Left kidney (tissue), 8 donors: ENCODE measurements at places on chromosomes 3 and 15. TPM values are rescaled to one million over a fixed set of nuclear protein-coding genes. Genes with fewer than 3 reads are reported as not detected.

The RBP2 gene
- polyA plus RNA-seq = 0.75 TPM

The GREM1 gene
- 0.52 TPM for polyA plus RNA-seq

The HAPLN3 gene
- 3.6 TPM for polyA plus RNA-seq

DNA sequence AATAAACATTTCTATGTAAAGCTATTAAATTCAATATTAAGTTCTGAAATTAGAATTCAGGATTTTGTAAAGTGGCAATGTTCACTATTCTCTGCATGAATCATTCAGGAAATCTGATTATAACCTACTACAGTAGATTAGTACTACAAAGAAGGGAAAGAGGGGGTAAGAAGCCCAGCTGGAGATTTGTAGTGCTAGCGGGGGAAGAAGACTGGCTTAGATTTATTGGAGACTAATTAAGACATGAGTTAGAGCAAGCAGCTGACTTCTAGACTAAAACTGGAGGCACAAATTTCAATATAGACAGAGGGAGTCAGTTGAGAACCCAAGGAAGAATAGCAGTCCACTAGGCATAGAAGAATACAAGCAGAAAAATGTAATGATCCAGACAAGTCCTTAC lies 55.8 kb upstream of the SETMAR start:
- DNase-seq = no peak

DNA sequence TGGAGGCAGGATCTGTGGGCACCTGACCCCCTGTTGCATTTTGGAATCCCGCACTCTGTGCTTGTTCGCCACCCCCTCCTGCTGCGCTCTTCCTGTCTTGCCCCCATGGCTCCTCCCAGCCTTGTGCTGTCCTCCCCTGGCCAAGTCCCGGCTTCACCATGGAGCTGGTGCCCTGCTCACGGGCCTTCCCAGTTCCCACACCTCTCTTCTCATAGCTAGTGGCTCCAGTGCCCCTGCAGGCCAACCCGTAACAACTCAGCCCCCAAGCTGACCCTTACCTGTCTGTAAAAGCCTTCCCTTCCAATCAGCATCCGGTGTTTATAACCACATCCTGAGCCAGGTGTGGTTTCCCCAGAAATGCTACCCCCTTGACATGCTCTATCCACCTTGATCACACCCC lies 407.7 kb upstream of the C2CD4B start:
- no peak for DNase-seq

GRCh38 chr15:99123713-99124451 lies 19.0 kb downstream of the SYNM start:
- peak; percentile 59 for DNase-seq

- no peak for DNase-seq
These were observed 759.4 kb downstream of the ROBO2 start for GRCh38 chr3:77799278-77799677.

- DNase-seq = no peak
These were observed 18.1 kb upstream of the CCR9 start for GRCh38 chr3:45868213-45868612.

DNA sequence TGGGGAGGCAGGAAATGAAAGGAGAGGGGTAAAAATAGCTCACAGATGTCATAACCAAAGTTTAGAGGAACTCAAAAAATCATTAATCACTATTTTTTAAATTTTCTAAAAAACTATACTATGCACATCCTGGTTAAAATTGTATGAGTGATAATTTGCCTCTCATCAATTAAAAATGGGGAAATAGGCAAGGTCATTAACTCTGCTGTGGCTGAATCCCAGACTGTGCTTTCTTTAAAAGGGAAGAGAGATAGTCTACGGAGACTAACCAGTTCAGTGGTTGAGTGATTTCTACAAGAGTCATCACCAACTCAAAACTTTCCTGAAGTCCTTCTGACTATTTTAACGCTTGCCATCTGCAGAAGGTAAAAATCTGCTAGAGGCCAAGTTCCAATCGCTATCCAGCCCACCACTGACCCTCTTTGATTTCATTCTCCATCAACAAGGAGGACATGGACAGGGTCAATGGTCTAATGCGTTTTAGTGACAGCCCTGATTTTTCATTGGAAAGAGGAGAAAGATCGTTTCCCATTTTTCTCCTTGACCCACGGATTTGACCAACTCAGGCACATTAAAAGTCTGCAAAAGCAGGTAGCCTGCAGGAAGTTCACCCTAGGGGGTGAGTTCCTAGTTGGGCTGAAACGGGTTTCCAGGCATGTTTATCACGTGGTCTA lies 850 bp downstream of the SUCLG2 start:
- no peak for DNase-seq

DNA sequence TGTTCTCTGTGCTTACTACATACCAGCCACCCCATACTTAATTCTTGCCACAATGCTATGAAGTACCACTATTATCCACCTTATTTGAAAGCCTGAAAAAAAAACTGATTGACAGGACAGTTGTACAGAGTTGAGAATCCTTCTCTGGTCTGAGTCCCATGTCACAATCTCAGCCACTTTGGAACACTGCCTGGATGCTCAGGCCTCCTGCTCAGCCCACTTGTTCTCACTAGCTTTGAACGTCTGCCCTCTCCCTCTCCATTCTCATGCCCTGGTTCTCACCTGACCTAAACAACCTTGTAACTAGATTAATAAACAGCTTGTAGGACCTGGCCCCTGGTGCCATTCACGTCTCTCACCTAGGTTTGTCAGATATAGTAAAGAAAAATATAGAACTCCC lies 53.9 kb downstream of the TRIM69 start:
- DNase-seq = no peak

DNA sequence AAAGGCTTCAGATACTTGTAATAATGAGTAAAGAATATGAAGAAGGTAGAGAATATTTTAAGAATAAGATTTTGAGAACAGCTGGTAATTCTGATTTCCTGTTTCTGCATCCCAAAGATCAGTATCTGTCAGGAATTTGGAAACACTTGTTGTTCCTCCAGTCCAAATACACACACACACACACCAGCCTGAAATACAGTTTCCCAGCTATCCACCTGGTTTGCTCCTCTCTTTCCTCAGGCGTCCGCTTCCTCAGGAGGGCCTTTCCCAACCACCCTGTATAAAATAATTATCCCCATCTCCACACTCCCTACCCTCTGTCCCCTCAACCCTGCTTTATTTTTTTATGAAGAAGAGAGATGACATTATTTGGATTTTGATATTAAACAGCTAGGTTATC lies 2.0 kb upstream of the FSIP1 start:
- DNase-seq = no peak

GRCh38 chr3:59254976-59255375 lies 205.2 kb upstream of the CFAP20DC start:
- no peak for DNase-seq
